ENCODE measurements at places on chromosomes 7 and 10.

GRCh38 chr7:74026903-74027682 is 880 bp upstream of the ELN start:
- peak; percentile 41 for DNase-seq

GRCh38 chr10:101028446-101029337 is 2.2 kb downstream of the PDZD7 start:
- DNase-seq, result no peak

- DNase-seq, result no peak
These were observed 26.3 kb downstream of the SAMD8 start for GRCh38 chr10:75137533-75138438.

GRCh38 chr10:29096303-29096824 is 192.5 kb upstream of the LYZL1 start:
- no peak for DNase-seq

- no peak for DNase-seq
These were observed 129.6 kb upstream of the PRPS1L1 start for GRCh38 chr7:18157233-18157632.

- no peak for DNase-seq
These were observed 39.2 kb upstream of the OTUD1 start for GRCh38 chr10:23399701-23400144.

- DNase-seq, result no peak
These were observed 86.5 kb downstream of the TMEM178B start for GRCh38 chr7:141160246-141160860.

DNA sequence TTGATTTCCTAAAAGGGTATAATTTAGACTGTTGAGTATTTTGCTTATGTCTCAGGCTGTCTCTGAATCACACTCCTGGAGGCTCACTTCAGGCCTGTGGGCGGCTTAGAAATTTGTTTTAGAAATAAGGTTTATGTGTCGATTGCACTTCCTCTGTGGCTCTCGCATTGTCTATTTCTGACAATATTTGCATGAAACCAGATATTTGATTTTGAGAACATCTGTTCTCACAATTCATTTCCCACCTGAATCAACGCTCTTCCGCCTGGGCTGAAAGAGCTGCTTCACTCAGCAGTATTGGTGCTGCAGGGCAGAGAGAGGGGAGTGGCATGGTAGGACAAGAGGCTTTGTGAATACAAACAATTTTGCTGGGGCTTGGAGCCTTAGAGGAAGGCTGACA is 262.0 kb downstream of the ADRA2A start:
- DNase-seq, result no peak

Data from activated CD4-positive, alpha-beta T cell treated with anti-CD3 and anti-CD28 coated beads for 1 hour (primary cell).